ENCODE measurements at places on chromosomes 12 and 14.

- DNase-seq: no peak
Measured at GRCh38 chr14:77299771-77300170, 20.9 kb downstream of the POMT2 start.

DNA sequence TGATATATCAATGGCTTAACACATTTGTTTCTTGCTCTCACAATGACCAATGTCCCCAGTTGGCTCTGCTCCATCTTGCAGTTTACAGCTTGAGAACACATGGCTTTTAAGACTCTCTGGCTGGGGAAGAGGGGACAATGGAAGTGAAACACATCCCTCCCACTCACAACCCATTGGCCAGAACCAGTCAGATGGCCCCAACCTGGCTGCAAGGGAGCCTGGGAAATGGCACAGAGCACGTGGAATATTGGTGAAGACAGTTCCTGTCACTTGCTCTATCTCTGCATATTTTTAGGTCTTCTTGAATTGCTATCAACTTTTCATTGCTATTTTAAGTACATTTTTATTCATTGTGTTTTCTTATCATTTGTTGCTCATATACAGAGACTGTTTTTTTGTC is 345.4 kb downstream of the MED13L start:
- no peak for DNase-seq

DNA sequence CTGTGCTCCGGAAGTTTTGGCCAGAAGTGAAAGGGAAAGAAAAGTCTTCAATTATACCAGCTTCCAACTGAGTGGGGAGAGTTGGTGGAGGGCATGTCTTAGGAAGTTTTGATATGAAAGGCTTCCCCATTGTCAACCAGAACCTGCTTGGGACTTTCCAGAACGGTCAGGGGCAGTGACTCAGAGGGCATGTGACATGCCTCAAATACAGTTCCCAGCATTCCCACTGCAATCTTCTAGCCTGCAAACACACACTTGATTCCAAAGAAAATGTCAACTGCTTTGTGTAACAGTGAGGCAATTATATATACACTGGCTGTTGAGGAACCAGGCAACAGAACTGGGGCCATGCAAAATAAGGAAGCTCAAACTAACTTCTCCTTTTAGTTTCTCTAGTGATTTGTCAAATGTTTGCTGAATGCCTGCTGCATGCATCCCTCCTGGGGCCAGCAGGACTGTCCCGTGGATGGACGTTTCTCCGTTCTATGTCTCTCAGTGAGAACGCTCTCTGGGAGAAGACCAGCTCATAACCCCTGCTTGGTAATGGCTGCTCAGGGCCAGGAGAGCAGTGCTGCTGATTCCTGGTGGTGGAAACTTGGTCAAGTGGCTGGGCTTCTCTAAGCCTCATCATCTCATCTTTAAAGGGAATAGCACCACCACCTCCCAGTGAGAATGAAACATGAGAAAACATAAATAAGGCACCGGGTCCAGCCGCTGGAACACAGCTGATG is 18.3 kb downstream of the SLC25A47 start:
- DNase-seq: peak; percentile 75

- DNase-seq: peak; percentile 71
Measured at GRCh38 chr12:52181746-52182145, 10.1 kb downstream of the KRT80 start.

DNA sequence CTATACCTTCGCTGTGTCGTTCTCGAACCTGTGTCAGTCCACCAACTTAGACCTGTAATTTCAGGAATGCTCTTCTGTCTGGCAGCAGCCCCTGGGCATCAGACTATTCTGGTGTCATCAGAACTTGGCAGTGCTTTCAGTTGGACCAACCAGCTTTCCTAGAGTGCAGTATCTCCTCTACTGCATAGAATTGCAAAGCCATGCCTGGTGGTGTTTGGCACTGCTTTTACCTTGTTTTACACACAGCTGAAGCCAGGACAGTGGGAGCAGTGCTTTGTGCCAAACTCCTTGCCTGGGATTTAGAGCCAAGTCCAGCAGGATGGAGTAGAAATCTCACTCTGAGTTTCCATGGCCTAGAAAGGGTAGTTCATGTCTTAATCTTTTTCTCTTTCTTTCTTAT is 1.5 kb downstream of the FLVCR2 start:
- DNase-seq: no peak

DNA sequence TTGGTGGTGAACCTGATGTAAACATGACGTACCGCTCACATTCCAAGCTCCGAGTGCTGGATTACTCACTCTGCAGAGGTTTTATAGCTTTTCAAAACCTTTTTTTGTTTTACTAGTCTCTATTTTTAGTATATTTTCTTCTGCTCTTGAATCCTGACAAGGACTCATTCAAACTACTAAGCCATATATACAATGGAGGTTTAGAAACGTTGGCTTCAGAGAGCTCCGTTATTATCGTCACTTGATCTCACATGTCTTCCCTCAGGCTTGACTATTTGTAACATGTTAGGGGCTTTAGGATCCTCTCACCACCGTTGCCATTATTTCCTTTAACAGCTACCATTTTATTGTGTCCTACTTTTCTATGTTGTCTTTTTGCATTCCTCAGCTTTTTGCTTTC is 1321.5 kb upstream of the FLRT2 start:
- peak; percentile 18 for DNase-seq

DNA sequence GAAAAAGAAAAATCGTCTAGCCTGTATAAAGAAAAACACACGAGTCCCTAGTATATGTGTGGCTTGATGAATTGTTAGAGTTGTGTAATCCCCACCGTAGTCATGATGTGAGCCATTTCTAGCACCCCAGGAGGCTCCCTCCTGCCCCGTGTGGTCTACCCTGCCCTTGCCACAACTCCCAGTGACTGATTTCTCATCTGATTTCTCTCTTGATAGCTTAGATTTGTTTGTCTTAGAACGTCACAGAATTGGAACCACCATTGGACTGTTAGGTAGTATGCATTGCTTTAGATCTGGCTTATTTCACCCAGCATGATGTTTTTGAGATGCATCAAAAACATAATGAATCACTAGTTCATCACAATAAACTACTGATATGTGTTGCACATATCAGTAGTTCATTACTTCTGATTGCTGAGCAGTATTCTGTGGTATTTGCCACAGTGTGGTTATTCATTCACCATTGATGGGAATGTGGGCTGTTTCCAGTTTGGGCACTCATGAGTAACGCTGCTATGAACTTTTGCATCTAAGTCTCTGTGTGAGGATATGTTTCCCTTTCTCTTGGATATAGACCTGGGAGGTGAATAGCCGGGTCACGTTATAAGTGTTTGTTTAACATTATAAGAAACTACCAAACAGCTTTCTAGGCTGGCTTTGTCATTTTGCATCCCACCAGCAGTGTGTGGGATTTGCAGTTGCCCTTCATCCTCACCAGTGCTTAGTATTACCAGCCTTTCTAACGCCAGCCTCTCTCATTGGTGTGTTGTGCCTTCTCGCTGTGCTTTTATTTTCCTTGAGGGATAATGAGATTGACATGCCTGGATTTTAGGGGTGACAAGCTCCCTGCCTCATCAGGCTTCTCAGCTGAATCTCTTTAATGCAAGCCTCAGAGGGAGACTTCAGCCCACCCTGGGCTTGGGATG is 31.9 kb upstream of the NCOR2 start:
- peak; percentile 98 for DNase-seq

DNA sequence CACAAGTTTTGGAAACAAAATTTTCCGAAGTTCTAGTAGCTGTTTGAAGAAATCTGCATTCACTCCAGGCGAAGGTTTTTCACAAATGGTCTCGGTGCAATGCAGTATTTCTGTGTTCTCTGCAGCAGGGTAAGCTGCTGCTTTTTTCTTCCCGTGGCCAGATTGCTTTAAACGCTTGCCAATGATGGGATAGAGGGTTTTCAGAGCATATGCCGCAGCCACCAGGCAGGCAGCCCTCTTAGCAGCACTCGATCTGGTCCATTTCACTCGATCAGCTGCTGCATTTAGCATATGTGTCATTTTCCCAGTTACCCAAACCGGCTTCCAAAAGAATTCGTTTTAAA is 315 bp downstream of the ABCD2 start:
- DNase-seq: no peak

DNA sequence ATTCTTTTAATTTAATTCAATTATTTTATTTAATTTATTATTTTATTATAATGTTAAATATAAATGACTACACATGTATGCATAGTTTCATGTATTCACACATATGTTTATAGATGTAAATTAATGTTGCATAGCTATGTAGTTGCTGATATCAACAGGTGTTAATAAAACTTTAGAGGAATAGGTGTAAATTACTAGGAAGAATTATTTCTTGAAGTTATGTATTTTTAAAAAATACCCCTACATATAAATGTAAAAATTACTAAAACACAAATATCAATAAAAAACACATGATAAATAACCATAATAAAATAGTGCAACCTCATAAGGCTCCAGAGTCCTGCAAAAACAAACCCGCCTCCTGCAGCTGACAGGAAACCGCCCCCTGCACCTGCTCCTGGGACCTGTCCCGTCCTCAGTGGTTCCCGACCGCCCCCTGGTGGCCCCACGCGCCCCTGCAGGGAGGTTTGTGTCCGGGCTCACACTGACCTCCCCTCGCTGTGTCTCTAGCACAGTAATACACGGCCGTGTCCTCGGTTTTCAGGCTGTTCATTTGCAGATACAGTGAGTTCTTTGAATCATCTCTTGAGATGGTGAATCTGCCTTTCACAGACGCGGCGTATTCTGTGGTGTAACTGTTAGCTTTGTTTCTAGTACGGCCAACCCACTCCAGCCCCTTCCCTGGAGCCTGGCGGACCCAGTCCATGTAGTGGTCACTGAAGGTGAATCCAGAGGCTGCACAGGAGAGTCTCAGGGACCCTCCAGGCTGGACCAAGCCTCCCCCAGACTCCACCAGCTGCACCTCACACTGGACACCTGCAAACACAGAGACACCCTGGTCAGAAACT is 1264.0 kb downstream of the TMEM121 start:
- DNase-seq: no peak

DNA sequence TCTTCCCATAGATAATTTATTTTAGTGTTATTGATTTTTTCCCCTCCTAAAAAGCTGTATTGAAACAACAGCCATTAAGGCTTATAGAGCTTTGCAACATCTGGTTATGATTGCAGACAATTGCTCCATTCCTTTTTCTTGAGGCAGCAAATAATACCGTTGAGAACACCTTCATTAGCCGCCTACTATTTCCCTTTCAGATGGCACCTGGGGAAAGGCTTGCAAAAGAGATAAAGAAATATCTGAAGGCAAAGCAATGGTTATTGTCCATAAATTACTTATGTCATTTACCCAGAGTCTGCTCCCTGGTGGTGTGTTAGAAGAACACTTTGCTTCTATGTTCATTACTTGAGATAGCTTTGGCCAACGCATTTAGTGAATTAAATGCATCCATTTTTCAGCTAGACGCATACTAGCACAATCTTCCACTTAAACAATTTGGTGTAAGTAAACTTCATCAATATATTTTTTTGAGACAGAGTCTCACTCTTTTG is 377.8 kb downstream of the KCNH5 start:
- no peak for DNase-seq

DNA sequence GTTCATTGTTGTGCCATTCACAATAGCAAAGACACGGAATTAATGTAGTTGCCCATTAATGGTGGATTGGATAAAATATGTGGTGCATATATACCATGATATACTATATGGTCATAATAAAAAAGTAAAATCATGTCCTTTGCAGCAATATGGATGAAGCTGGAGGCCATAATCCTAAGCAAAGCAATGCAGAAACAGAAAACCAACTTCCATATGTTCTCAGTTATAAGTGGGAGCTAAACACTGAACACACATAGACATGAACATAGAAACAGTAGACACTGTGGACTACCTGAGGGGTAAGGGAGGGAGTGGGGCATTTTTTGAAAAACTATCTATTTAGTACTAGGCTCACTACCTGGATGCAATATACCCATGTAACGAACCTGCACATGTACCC is 3.0 kb upstream of the ERP27 start:
- no peak for DNase-seq

- DNase-seq: no peak
Measured at GRCh38 chr12:101919447-101919846, 42.1 kb downstream of the DRAM1 start.

GRCh38 chr14:99603471-99604277 is at the start of gene CCDC85C:
Gene CCDC85C, minus strand, starts transcription at chr14:99604207. Its CDS starts 248 bp downstream, at chr14:99603959.
- peak; percentile 35 for DNase-seq

- DNase-seq: no peak
Measured at GRCh38 chr14:68636597-68636996, 156.3 kb downstream of the ZFP36L1 start.

GRCh38 chr12:45912774-45913173 is 77.6 kb downstream of the SCAF11 start:
- DNase-seq: no peak

DNA sequence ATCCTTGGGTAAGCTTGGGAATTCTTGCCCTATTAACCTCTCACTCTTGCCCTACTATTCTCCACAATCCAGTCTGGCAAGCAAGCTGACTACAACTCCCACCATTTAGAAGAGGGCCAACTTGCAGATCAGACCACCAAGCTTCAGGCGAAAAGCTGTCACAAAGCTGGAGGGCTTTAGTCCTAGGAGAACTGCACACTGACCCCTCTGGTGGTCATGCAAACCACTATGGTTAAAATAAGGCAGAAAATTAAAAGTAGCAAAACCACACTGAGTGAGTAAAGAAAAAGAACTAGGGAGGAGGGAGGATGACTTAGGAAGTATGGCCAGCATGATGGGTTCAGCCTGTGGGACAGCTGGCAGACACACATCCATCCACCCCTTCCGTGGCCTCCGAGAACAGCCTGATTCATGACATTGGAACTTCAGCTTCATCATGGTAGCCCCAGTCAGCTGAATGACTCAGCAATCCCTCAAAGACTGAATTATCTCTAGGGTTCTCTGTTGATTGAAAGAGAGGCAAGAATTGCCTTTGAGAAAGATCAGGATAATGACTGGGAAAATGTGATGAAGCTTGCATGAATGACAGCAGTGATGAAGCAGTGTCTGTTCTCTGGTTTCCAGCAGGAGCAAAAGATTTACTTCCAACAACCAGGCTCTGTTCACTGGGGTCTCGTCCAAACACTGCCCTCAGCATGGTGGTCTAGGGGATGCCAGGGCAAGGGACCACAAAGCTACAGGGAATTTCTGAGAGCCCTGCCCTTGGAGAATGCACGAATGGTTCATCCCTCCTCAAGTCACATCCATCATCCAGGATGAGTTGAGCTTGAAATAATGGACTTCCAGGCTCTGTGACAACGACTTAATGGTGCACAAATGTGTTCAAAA is 24.4 kb downstream of the PITPNM2 start:
- peak; percentile 99 for DNase-seq

DNA sequence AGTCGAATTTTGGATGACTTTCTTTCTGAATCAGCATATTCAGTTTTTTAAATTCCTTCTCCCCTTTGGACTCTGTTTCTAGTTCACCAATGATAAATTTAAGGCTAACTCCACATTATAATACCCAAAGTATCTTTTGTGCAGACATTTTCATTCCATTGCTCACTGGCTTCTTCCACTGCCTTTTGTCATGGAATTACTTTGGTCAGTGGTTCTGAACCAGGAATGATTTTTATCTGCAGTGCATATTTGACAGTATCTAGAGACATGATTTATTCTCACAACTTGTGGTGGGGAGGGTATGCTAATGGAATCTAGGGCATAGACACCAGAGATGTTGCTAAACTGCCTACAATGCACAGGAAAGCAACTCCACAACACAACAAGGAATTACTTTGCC is 234.4 kb upstream of the PRKD1 start:
- peak; percentile 34 for DNase-seq

GRCh38 chr12:119992129-119992705 is 3.2 kb downstream of the BICDL1 start:
- no peak for DNase-seq

- no peak for DNase-seq
Measured at GRCh38 chr14:104291123-104292000, 153.0 kb downstream of the KIF26A start.

- DNase-seq: no peak
Measured at GRCh38 chr12:3420693-3421092, 70.3 kb upstream of the PRMT8 start.

- DNase-seq: no peak
Measured at GRCh38 chr14:96705422-96706092, 91.6 kb upstream of the VRK1 start.
